Stimulated activated CD4-positive, alpha-beta T cell treated with anti-CD3 and anti-CD28 coated beads, Interleukin-15, amount 100 ng/mL, for 1 hour (primary cell): ENCODE measurements at places on chromosomes 6 and 20.
A peak's percentile ranks its signal among the peaks of the same experiment; 100 is the strongest.

DNA sequence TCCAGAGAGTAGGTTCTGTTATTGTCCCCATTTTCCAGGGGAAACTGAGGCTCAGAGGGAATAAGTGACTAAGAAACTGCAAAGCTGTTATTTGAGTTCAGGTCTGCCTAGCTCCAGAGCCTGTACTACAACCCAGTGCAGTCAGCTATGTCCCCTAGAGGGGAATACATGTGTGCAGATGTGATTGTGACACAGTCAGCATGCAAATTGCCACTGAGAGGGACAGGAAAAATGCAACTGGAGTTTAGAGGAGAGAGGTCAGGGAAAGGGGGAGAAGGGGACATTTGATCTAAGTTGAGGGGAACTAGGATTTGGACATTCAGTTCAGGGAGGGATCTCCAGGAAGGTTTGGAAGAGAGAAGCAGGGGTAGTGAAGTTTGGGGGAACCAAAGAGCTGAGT, 38.6 kb upstream of the EPB41L1 start:
- no peak for DNase-seq

- no peak for DNase-seq
Measured at GRCh38 chr6:168355716-168356522, 36.3 kb upstream of the DACT2 start.

GRCh38 chr6:157556144-157556645, 175.2 kb downstream of the ZDHHC14 start:
- DNase-seq, result no peak

DNA sequence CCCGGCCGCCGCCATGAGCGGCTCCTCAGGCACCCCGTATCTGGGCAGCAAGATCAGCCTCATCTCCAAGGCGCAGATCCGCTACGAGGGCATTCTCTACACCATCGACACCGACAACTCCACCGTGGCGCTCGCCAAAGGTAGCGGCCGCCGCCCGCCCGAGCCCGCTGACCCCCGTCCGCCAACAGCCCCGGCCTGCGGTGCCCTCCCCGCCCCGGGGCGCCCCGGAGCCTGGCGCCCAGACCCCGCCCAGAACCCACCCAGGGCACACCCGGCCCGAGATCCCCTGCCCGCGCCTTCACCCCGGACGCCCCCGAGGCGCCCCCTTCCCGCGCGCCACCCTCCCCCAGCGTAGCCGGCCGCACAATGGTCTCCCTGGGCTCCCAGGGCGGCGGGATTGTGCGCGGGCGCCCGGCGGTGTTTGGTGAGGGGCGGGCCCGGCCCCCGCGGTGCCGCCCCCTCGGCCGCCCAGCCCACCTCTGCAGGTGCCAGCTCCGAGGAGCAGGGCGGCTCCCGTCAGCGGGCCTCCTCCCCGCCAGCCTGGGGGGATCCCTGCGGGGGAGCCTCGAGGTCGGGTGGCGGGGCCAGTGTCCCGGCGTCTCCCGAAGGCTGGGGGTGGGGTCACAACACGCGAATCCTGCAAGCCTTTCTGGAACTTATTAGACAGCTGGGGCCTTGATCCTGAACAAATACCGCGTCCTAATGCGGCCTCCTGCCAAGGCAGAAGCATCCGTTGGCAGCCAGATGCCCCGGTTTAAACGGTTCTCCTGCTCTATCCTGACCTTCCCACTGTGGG, 577 bp downstream of the LSM14B start:
- DNase-seq, result peak; percentile 17

GRCh38 chr6:46605091-46605797, 47.4 kb downstream of the CYP39A1 start:
- no peak for DNase-seq

DNA sequence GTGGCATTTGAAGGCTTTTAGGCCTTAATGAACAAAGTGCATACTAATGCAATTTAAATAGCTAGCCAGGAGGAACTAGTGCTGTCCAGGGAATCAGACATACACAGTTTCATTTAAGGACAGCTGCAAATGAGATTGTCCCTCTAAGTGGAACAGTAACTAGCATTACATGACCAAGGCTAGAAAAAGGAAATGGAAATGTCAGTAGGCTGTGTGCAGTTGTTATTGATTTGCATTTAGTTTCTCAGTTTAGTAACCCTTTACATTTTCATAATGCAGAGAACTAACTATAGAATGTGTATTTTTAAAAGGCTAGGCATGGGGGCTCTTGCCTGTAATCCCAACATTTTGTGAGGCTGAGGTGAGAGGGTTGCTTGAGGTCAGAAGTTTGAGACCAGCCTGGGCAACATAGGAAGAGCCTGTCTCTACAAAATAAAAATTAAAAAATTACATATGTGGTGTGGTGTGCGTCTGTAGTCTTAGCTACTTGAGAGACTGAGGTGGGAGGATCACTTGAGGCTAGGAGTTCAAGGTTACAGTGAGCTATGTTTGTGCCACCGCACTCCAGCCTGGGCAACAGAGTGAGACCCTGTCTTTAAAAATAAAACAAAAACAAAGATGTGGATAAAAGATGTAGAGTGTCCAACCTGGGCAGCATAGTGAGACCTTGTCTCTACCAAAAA, 468.0 kb downstream of the UTRN start:
- DNase-seq, result no peak

DNA sequence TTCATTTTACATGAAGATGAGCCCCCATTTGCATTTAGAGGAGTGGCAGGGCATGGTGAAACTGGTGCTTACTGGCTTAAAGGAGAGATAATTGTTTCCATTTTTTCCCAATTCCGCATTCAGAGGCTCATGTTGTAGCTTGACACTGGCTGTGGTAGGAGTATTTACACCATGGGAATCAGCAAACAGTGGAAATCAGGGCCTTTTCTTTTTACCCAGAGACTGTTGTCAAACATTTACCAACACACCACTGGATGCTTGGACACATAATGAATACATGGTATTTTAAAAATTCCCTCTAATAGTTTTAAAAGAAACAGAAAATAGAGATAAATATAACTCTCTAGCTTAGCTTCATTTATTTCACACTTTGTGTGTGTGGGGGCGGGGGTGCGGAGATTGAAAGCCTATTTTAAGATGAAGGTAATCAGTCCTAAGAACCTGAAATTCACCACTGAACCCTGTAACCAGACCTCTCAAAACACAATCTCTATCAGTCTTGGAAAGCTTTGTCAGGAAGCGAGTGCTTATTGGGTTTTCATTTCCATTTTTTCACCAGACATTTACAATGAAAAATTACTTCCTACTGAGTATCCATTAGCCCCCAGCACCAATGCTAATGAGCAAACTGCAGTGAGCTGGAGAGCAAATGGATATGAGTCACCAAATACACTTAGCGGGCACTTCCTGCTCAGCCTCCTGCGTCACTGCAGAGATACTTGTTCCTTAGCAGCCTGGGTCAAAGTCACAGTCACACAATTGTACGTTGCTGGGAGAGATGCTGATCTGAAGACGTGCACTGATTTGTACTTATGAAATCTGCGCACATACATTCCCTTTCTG, 532.0 kb downstream of the BCKDHB start:
- no peak for DNase-seq

DNA sequence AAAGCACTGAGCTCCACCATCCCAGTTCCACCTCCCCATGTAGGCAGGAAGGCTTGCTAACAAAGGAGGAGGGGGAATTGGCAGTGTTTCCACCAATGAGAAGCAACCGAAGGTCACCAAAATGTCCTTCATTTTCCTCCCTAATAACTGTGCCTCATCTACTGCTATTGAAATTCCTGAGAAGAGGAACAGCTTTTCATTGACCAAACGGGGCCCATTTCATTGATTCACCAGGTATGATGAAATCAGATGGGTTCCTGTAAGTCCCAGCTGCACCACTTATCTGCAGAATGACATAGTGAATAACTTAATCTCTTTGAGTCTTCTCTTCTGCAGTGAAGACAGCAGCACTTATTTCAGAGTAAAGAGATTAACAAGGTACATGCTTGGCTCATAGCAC, 17.3 kb downstream of the TREM1 start:
- DNase-seq, result no peak
